ENCODE measurements at places on chromosomes 4 and X.

- no peak for DNase-seq
These were observed 177.9 kb downstream of the VEGFC start for GRCh38 chr4:176614793-176615192.

GRCh38 chrX:154019633-154020528 is at the start of gene IRAK1:
IRAK1 (minus strand) TSS chrX:154019902; CDS start chrX:154019812, 90 bp downstream.
- DNase-seq = no peak

DNA sequence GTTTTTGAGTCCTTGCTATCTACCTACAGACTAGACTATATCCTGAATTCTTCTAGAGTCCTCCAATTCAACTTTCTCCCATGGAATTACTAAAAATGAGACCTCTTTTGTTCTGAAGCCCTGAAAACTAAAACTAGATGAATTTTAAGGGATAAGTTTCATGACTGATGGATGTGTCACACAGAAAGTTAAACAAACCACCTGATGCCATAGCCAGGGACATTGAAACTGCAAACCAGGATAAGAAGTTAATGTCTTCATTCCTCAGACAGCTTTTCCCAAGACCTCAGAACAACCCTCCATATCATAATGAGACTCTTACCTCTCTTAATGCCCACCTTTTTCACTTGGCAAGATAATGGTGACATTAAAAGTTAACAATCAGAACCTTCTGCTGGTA is 81.5 kb upstream of the PTPN13 start:
- DNase-seq = no peak

DNA sequence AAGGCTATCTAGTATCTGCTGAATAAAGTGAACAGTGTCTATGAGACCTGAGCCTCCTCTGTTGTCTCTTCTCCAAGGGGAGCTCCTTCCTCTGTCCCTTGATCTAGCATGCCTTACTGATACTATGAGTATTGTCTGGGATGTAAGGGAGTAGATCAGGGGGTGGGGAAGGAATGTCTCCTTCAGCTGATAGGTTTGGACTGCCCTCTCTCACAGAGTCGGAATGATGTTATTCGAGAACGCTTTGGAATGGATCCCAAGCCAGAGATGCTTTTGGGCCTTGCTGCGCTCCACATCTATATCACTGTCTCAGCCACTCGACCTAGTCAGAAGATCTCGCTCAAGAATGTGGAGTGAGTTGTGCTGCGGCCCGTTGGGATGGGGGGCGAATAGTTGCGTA is 68.3 kb upstream of the PRPS1 start:
- DNase-seq = no peak

- no peak for DNase-seq
These were observed 644.1 kb upstream of the AGA start for GRCh38 chr4:178086320-178086719.

DNA sequence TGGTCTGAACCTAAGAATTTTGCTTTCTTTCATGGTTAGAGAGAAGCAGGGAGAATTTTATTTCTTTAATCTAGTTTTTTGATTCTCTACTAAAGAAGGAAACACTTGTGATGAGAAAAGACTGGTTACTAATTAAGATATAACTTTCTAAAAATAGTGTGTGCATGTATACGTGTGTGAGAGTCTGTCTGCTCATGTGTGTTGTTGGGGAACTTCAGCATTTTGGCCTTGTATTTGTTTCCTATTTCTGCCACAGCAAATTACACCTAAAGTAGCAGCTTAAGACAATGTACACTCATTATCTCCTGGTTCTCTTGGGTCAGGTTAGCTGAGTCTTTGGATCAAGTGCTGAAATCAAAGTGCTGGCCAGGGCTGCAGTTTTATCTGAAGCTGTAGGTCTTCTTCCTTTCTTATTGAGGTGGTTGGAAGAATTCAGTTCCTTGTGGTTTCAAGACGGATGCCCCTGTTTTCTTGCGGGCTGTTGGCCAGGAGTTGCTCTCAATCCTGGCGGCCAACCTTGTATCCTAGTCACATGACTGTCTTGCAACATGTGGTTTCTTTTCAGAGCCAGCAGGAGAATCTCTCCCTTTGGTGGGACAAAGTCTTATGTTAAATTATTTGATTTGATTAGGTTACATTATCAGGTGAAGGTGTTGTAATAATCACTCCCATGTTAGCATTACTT is 188.4 kb upstream of the CLNK start:
- no peak for DNase-seq

- DNase-seq = no peak
These were observed 152.8 kb downstream of the ENPP6 start for GRCh38 chr4:184064877-184065276.

DNA sequence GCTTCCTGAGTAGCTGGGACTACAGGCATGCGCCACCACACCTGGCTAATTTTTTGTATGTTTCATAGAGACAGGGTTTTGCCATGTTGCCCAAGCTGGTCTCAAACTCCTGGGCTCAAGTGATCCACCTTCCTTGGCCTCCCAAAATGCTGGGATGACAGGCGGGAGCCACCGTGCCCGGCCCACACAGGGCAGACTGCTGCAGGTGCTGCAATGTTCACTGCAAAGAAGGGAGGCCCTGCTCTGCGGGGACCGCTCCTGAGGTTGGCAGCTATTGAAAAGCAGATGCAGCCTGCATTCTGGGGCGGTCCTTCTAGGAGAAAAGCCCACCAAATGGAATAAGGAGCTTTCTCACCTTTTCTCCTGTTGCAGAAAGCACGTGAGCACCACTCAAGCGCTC is 5.0 kb downstream of the ARSD start:
- no peak for DNase-seq

- DNase-seq = no peak
These were observed 34.4 kb upstream of the SLC34A2 start for GRCh38 chr4:25621027-25621930.

DNA sequence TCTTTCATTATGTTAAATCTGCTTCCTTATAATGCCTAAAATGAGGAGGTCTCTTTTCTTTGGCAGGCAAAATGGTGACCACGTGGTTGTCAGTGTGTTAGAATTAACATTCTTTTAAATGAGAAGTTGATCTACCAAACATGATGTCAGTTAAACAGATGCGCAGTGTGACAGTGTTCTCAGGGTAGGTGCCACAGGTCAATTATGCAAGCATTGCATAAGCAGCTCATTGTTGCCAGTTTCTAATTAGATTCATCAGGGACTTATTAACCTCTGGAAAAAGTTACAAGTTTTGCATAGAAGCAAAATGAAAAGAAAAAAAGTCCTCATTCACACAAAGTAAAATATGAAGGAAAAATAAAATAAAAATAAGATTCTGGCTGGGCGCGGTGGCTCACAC is 324.1 kb upstream of the GALNT7 start:
- DNase-seq = no peak

GRCh38 chr4:5128569-5128968 is 77.3 kb downstream of the STK32B start:
- no peak for DNase-seq

Measured in type B pancreatic cell (in vitro differentiated cells).